ENCODE measurements at places on chromosomes 4 and X.

GRCh38 chr4:178595500-178596138, 1153.4 kb upstream of the AGA start:
- DNase-seq, result no peak

- DNase-seq, result no peak
These were observed 1.0 kb downstream of the AGA start for GRCh38 chr4:177441061-177441802.

DNA sequence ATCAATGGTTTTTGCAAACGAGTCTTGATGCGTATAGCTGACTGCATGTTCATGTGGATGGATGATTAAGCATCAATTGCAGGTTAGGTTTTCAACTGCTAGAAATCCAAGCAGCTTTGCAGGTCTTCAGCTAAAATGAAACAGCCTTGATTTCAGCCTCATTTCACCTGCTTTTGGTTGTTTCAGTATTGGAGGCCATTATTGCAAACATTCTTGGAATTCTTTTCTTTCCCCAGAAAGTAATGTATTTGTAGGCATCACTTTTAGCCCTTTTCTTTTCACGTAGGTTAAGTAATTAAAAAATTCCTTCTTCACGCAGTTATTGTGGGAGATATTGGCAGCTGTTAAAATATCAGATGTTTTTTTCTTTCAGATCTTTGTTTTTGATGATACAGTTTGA, 8.8 kb downstream of the ZAR1 start:
- DNase-seq, result no peak

- DNase-seq, result no peak
These were observed 133.9 kb downstream of the CBR4 start for GRCh38 chr4:168876106-168876505.

- DNase-seq, result no peak
These were observed 685 bp upstream of the TNIP2 start for GRCh38 chr4:2756691-2757350.

Data from frontal cortex (tissue), 4 donors.